NCI-H526 (cell line): ENCODE measurements at places on chromosomes 16 and 17.

GRCh38 chr17:68182940-68183551 lies 64.8 kb upstream of the AMZ2 start:
- no peak for DNase-seq

- no peak for DNase-seq
These were observed 40.9 kb upstream of the BAHCC1 start for GRCh38 chr17:81354252-81354953.

GRCh38 chr16:87040169-87041117 lies 276.7 kb downstream of the C16orf95 start:
- DNase-seq, result no peak

GRCh38 chr17:1203111-1203966 lies 23.6 kb upstream of the ABR start:
- no peak for DNase-seq

DNA sequence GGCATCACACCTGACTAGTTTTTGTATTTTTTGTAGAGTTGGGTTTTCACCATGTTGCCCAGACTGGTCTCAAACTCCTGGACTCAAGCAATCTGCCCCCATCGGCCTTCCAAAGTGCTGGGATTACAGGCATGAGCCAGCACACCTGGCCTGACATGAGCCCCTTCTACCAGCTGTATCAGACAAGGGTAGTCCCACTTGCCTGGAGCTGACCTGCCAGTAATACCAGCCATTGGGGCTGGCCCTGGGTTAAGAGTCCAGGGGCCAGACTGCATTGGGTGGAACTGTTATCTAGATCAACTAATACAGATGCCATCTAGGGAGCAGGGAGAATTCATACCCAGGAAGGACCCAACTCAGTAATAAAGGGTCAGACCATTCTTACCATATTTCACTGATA lies 28.1 kb downstream of the WSB1 start:
- DNase-seq, result no peak

DNA sequence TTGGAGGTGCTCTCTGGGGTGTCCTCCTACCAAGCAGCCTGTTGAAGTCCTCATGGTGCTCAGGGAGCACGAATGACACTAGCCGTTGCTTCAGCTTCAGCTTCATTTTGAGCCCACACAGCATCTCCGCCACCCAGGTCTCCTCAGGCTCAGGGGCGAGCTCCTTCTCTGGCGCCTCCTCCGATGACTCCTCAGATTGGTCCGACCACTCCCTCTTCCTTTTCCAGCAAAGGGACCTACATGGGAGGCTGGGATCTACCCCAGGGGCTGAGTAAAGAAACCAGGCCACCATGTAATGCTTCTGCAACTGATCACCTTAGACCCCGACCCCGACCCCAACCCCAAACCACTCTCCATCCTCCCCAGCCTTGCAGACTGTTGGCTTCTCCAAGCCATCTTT lies 25.9 kb downstream of the PRR11 start:
- no peak for DNase-seq

DNA sequence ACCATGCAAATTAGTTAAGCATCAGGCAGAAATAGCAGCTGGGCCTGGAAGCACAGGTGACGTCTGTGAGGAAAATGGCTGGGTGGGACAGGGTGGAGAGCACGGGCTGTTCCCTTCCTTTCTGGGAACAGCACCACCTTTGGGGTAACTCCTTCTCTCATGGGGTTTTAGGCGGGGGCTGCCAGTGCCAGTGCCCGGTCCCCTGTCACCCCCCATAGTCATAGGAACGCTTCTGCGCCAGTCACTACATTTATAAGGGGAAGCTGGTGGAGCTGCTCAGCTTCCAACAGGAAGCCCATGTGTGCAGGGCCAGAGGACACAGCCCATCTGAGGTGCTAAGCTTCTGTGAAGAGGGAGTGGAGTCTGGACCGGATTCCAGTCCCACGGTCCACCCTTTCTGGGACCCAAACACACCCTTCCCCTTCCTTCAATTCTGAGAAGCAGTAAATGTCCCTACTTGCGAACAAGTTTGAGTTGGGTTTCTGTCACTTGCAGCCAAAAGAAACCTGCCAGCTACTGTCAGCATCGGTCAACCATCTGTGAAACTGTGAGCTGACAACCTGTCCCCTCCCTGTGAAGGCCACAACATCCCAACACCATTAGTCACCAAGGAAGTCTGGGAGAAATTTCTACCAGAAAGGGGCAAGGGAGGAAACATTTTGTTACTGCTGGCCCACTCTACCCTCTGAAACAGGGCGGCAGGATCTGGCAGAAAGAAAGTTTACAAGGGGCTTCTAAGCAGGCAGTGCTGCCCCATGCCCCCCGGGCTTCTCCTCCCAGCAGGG lies 86.0 kb upstream of the AMZ2 start:
- no peak for DNase-seq

GRCh38 chr16:51538707-51539498 lies 387.8 kb upstream of the SALL1 start:
- no peak for DNase-seq

GRCh38 chr16:75329943-75330342 lies 78.5 kb upstream of the BCAR1 start:
- DNase-seq, result no peak

- DNase-seq, result no peak
These were observed 154.0 kb upstream of the HSBP1 start for GRCh38 chr16:83653785-83654184.

DNA sequence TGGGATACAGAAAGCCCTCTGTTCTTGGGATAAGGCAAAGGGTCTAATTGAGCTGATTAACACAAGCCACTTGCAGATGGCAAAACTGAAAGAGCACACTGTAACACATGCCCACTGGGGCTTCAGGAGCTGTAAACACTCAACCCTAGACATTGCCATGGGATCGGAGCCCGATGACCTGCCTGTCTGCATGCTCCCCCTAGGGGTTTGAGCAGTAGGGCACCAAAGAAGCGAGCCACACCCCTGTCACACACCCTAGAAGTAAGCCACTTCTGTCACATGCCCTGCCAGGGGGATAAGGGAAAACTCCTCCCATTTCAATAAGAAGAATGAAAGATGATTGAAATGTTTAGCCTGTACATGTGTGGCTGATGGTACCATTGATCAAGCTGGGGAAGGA lies 81.3 kb upstream of the IRX6 start:
- no peak for DNase-seq

GRCh38 chr17:3546997-3547396 lies 10.6 kb downstream of the TRPV3 start:
- DNase-seq, result no peak

DNA sequence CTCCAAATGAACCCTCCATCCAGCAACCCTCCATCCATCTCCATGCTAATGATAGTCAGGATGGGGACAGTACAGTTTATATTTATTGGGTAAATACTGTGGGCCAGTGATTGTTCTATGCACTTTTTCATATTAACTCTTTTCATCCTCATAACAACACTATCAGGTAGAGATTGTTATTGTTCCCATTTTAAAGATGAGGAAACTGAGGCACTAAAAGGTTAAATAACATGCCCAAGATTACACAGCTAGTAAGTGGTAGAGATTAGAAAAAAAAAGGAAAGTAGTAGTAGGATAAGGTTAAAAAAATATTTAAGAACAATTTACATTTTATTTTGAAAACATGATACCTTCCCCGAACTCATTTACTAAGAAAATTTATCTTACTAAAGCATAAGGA lies 21.9 kb upstream of the SUPT4H1 start:
- no peak for DNase-seq

DNA sequence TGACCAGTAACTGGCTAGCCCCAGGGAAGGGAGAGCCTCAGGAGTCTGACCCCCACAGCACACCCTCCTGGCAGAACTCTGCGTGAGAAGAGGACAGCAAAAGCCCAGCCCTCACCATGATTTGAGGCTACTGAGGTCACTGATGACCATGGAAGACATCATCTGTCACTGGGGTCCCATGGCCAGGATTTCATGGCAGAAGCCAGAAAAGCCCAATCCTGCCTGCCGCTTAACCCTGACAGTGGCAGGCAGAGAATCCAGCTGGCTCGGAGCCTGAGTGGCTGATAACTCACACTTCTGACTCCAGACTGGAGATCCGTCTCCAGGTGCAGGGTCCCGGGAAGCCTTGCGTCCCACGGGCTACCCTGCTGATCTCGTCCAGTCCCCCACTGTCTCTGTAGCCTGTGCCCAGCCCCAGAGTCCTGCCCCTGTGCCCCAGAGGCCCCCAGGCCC lies 17.5 kb downstream of the GRIN2C start:
- DNase-seq, result no peak

DNA sequence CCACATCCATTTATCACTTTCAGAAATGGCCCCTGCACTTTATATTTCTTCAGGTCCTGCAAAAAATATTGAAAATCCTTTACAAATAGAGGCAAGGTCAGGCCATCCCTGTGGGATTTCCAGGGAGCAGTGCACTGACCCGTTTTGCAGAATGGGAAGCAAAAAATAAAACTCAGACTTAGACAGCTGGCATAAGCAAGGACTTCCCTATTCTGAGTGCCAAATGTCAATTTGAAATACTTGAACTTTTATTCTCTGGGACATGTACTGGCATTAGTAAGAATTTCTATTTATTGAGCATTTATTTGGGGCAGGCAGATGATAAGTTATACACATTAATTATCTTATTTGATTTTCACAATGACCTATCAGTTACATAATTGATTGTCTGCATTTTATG lies 32.4 kb downstream of the PRKCB start:
- no peak for DNase-seq

GRCh38 chr17:57600074-57600473 lies 145.0 kb downstream of the CCDC182 start:
- DNase-seq, result no peak
